ENCODE measurements at places on chromosomes 2 and 18. TPM values are rescaled to one million over a fixed set of nuclear protein-coding genes. Genes with fewer than 3 reads are reported as not detected.

DNA sequence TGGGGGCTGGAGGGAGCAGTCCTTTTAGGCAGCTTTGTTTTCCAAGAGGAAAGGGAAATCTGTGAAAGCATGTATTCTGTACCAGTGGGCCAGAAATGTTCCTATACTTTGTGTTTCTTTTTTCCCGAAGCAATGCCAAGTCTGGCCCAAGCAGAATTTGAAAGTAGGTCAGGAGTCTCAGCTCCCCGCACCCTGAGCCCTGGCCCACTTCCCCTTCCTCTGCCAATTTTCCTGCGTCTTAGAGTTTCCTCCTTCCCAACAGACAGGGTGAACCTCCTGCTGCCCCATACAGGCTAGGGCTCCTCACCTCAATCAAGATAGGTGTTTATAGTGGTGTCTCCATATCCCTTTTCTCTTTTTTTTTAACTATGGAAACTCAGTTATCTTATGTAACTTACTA lies 65.3 kb downstream of the KCTD18 start:
- H3K4me3 ChIP-seq: no peak overlapping the region
- no peak overlapping the region for H3K27ac ChIP-seq
- no peaks in the 10 kb centered on the region for H3K27me3 ChIP-seq
- no peaks in the 10 kb centered on the region for H3K4me1 ChIP-seq
- DNase-seq: no peak

DNA sequence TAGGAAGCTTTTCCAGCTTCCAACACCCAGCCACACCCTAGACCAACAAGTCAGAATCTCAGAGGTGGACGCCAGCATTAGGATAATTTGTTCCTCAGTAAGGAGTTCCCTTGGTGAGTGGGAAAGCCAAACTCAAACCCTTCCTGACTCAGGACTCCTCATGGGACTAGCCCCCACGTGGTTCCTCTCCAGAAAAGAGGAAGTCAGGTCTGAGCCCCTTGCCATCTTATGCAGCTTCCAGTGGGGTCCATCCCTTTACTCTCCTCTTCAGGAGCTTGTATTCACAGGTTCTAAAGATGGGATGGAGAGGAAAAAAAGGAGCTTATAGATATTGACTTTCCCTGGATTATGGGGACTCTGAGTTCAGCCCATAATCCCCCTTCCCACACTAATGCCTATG lies 14.8 kb upstream of the NOTO start:
- no peak overlapping the region for H3K27ac ChIP-seq
- no peaks in the 10 kb centered on the region for H3K27me3 ChIP-seq
- H3K4me3 ChIP-seq: no peak overlapping the region
- no peaks in the 10 kb centered on the region for H3K4me1 ChIP-seq
- DNase-seq: no peak

GRCh38 chr2:172698041-172698863 lies 37.4 kb upstream of the RAPGEF4 start:
- H3K27ac ChIP-seq: no peak overlapping the region
- no peaks in the 10 kb centered on the region for H3K4me1 ChIP-seq
- DNase-seq: no peak
- H3K27me3 ChIP-seq: no peaks in the 10 kb centered on the region
- H3K4me3 ChIP-seq: no peak overlapping the region

DNA sequence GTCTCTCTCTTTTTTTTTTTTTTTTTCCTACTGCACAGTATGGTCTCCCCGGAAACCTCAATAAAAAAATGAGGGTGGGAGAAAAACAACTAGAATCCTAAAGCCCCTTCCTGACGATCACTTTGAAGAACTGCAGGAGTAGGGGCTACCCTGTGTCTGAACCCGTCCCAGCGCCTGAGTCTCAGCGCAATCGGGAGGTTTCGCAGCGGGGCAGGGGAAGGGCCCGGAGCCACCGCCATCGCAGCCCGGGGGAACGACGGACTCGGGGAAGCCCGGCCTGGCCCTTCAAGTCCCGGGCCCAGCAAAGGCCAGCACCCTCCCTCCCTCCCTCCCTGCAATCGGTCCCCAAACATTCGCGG lies 411 bp downstream of the NARS1 start:
- peak overlapping the region; percentile 94 for H3K27ac ChIP-seq
- no peak for DNase-seq
- no peaks in the 10 kb centered on the region for H3K27me3 ChIP-seq
- peak overlapping the region; percentile 86 for H3K4me3 ChIP-seq

GRCh38 chr2:31207790-31208189 lies 9.5 kb downstream of the CAPN14 start:
- no peak overlapping the region for H3K27ac ChIP-seq
- no peak overlapping the region for H3K4me3 ChIP-seq
- no peaks in the 10 kb centered on the region for H3K27me3 ChIP-seq
- H3K36me3 ChIP-seq: no peaks in the 10 kb centered on the region
- no peak for DNase-seq

DNA sequence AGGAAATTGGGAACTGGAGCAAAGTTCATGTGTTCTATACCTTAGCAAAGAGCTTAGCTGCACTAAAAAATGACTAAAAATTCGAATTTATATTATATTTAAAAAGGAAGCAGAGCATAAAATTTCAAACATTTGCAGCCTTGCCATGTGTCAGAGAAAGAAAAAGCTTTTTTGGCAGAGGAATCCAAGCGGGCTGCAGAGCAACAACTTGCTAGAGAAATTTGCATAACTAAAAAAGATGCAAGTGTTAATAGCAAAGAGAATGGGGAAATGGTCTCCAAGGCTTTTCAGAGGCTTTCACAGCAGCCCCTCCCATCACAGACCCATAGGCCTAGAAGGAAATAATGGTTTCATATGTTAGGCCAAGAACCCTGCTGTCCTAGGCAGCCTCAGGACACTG lies 1315.9 kb downstream of the DSC3 start:
- no peaks in the 10 kb centered on the region for H3K36me3 ChIP-seq
- H3K27ac ChIP-seq: no peak overlapping the region
- no peak for DNase-seq
- no peaks in the 10 kb centered on the region for H3K27me3 ChIP-seq

DNA sequence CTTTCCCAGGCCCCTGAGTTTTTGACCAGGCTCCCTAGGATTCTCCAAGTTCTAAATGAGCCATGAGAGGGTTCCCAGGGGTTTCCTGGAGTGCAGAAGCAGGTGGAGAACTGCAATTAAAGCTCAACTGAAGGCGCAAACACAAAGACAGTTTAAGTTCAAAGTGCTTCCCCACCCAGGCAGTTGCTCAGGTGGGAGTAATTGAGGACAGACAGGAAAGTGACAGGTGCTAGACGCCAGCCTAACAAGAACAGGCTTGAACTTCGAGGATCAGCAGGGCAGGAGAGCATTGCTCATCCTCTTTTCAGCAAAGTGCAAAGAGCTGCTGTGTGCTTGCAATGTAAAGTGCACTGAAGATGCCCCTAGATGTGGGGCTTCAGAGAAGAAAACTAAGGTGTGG lies 77.2 kb upstream of the ST8SIA3 start:
- H3K4me1 ChIP-seq: no peaks in the 10 kb centered on the region
- no peaks in the 10 kb centered on the region for H3K27me3 ChIP-seq
- no peak for DNase-seq
- H3K27ac ChIP-seq: no peak overlapping the region
- H3K36me3 ChIP-seq: no peaks in the 10 kb centered on the region

DNA sequence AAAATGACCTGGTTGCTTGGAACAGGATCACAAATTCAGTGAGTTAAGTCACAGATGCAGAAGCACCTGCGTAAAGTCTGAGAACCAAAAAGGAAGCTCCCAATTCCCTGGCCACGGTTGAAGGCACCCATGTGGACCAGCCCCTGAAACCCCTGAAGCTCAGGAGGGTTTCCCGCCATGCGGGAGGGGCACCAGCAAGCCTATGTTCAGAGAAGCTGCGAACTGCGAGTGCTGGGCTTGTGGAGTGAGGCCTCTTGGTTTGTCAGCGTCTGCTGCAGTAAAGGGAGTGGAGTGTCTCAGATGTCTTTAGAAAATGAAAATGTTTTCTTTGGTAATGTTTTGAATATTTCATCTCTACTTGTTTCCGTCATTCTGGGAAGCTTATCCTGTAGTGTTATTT lies 16.1 kb upstream of the ACKR3 start:
- no peak overlapping the region for H3K4me3 ChIP-seq
- peaks cover 4% of the 10 kb centered on the region for H3K4me1 ChIP-seq
- no peaks in the 10 kb centered on the region for H3K36me3 ChIP-seq
- no peak for DNase-seq

UGT1A8 gene
- not detected for total RNA-seq

- peak overlapping the region; percentile 99 for H3K4me3 ChIP-seq
- H3K27ac ChIP-seq: peak overlapping the region; percentile 96
- peaks cover 15% of the 10 kb centered on the region for H3K4me1 ChIP-seq
- no peak for DNase-seq
- no peaks in the 10 kb centered on the region for H3K36me3 ChIP-seq
Measured at GRCh38 chr2:37672870-37673184, 1.4 kb upstream of the CDC42EP3 start.

SNORC gene
- total RNA-seq: 0.96 TPM

MPP4 gene
- 0.17 TPM for total RNA-seq

HOXD13 gene
- total RNA-seq: not detected

GRCh38 chr2:55500025-55500424 lies 19.5 kb upstream of the CFAP36 start:
- DNase-seq: no peak
- H3K4me3 ChIP-seq: no peak overlapping the region
- no peaks in the 10 kb centered on the region for H3K4me1 ChIP-seq
- H3K27me3 ChIP-seq: no peaks in the 10 kb centered on the region

GRCh38 chr2:134324947-134325346 lies 71.1 kb downstream of the MGAT5 start:
- H3K36me3 ChIP-seq: no peaks in the 10 kb centered on the region
- no peak overlapping the region for H3K27ac ChIP-seq
- H3K27me3 ChIP-seq: no peaks in the 10 kb centered on the region
- H3K4me1 ChIP-seq: peaks cover 14% of the 10 kb centered on the region
- DNase-seq: no peak

- H3K4me1 ChIP-seq: no peaks in the 10 kb centered on the region
- no peak overlapping the region for H3K4me3 ChIP-seq
- no peaks in the 10 kb centered on the region for H3K27me3 ChIP-seq
- no peaks in the 10 kb centered on the region for H3K36me3 ChIP-seq
- DNase-seq: no peak
- no peak overlapping the region for H3K27ac ChIP-seq
Measured at GRCh38 chr2:102927854-102928267, 166.0 kb downstream of the TMEM182 start.

DNA sequence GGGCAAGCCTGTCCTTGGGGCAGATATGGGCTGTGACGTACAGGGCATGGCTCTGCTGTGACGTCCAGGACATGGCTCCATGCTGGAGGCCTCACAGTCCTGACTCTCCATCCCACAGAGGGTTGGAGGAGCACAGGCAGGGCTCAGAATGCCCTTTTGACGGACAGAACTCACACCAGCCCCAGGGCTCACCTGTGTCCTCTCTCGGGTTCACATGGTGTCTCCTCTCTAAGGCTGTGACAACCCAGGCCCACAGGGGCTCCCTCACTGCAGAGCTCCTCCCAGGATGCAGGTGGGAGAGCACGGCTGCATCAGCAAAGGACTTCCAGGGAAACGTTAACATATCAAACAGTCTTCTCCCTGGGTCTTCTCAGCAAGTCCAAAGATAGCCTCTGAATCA lies 133.8 kb downstream of the EIPR1 start:
- no peak overlapping the region for H3K27ac ChIP-seq
- peaks cover 5% of the 10 kb centered on the region for H3K4me1 ChIP-seq
- H3K36me3 ChIP-seq: no peaks in the 10 kb centered on the region
- DNase-seq: no peak
- H3K4me3 ChIP-seq: no peak overlapping the region

DNA sequence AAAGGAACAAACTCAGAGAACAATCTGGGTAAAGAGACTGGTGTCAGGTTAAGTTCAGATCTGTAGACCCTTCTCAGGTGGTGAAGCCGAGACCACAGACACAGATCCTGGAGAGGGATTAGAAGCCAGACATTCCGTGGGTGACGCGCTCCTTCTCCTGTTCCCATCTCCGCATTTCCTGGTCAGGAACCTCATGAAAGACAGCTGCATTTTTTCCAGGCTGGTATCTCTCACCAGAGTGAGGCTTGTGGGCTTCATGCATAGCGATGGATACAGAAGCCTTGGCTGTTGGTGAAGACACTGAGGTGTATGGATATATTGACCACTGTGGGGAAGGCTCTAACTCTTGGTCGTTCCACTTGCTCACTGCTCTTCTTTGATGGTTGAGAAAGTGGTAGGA lies 152.6 kb downstream of the FAM210A start:
- no peaks in the 10 kb centered on the region for H3K27me3 ChIP-seq
- H3K4me3 ChIP-seq: no peak overlapping the region
- no peak overlapping the region for H3K27ac ChIP-seq
- no peaks in the 10 kb centered on the region for H3K36me3 ChIP-seq
- no peak for DNase-seq

CTNNA2 gene
- not detected for total RNA-seq

DNA sequence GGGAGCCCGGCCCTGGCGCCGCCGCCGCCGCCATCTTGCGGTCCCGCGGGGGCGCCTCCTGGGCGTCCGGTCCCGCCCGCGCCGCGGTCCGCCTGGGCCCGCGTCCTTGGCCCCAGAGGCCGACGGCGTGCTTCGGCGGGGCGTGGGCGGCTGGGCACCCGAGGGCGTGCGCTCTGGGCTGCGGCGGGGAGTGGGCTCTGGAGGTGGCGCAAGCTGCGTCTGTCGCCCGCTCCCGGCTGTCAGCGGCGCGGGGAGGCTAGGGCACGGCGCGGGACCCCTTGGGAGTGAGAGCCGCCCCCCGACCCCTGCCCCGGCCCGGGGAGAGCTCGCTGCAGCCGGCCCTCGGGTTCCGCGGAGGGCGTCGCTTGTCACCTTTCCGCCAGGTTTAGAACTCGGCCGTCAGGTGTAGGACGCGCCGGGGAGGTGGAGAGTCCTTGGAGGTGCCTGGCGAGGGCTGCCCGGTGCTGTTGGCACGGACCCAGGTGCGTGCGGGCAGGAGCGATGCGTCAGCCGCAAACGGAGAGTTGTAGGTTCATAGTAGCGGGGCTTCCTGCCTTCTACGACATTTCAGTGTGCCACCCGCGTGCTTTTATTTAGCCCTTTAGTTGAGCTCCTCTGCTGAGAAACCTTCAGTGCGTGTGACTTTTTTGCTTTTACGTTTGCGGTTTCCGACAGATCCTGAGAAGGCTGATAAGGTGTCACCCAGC lies 921 bp downstream of the VAPA start:
- peak overlapping the region; percentile 98 for H3K27ac ChIP-seq
- H3K36me3 ChIP-seq: no peaks in the 10 kb centered on the region
- peak overlapping the region; percentile 90 for H3K4me3 ChIP-seq
- peak; percentile 92 for DNase-seq
- H3K27me3 ChIP-seq: no peaks in the 10 kb centered on the region
- H3K4me1 ChIP-seq: peaks cover 32% of the 10 kb centered on the region

DNA sequence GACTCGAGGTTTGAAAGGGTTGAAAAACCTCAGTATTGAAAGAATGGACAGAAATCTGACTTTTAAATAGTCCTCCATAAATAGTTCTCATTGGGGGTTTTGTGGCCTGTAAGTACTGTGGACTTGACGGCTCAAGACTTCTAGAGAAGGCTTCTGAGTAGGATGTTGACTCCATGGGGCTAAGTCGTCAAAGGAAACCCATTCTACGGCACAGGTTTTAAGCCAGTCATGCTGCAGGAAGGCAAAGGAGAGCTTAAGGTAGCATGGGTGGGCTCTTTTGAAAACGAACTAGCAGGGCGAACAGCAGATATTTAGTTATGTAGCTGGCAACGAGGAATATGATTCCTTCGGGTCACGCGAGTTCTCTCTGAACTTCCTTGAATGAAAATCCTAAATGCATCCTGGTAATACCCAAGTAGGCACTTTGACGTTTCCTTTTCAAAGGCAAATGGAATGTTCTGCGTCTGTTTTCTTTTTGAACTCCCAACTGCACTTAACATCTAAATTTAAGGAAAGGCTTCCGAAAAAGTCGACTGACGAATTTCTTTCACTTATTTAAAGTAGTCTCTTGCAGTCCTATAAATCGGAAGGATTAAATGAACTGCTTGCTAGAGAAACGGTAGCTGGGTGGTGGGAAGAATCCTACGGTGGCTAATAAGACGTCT lies 1.1 kb upstream of the NEDD4L start:
- H3K27me3 ChIP-seq: no peaks in the 10 kb centered on the region
- H3K4me1 ChIP-seq: peaks cover 13% of the 10 kb centered on the region
- H3K27ac ChIP-seq: no peak overlapping the region

Data from upper lobe of right lung (tissue), 1 donor.